Inflammatory macrophage (primary cell): ENCODE measurements at places on chromosomes 2 and 18.

- DNase-seq, result no peak
Observed at GRCh38 chr2:24132543-24132942, 9.3 kb downstream of the FAM228B start.

DNA sequence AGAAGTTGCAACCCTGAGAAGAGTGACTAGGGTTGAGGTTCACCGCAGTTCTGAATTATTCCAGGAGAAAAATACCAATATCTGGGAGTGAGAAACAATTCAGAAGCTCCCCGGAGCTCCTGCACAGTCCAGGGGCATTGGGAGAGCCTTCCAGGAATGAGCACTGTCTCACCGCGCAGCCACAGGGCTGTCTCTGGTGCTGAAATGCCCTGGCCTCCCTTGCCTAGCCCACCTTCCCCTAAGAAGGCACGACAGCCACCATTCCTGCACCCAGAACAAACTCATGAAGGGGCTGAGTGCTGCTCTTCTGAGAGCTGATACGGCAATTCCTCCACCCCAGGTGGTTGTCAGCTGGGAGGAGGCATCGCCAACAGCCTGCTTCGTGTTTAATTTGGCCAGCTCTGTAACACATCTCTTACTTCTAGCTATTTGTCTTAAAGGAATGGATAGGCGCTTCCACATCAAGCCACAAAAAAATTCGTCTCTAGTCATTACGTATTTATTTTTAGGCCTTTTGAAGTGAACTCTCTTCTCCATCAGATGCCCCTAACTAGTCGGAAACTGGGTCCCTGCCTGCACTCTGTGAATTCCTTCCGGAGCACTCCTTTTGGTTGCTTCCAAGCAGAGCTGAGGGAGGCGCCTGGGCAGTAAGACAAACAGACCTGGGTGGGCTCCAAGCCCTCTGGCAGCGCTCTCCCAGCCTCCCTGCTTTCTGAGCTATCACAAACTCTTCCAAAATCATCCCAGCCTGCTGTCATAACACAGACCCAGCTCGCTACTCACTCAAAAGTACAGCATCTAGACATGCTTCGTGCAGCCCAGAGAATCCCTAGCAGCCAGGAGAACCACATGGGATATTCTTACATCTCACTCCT lies 120.5 kb upstream of the CCDC68 start:
- DNase-seq, result no peak

- DNase-seq, result no peak
Observed at GRCh38 chr2:40240070-40240469, 211.8 kb downstream of the SLC8A1 start.

GRCh38 chr2:203030991-203031390 lies 16.3 kb downstream of the NBEAL1 start:
- no peak for DNase-seq

GRCh38 chr2:217756375-217757107 lies 246.3 kb downstream of the TNS1 start:
- DNase-seq, result peak; percentile 24

DNA sequence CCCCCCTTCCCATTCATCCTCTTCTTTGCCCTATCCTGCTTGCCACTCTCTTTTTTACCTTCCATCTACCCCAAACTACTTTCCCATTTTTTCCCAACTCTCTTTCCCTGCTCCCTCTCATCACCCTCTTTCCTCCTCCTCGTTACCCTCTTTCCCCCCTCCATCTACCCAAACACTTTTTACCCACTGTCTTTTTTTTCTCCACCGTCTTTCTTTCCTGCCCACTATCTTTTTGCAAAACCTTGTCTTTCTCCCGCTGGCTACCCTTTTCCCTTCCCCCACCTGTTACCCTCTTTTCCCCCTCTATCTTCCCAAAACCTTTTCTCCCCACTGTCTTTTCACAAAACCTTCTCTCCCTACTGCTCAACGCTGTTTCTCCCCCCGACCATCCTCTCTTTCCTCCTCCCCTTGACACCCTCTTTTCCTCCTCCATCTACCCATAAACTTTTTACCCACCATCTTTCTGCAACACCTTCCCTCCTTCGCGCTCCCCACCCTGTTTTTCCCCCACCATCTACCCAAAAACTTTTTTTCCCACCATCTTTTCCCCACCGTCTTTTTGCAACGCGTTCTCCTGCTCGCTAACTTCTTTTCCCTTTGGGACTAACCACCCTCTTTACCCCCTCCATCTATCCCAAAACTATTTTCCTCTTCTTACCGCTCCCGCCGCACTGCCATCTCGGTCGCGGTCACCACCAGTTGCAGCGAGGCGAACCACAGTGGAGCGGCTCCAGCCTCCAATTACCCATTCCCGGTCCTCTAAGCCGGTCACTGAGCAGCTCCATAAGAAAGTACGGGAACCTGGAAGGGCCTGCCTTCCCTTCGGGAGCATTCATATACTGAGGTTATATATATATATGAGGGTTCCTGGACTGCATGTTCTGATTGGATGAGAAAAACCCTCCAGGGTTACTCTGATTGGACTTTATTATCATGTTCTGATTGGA lies 15.0 kb downstream of the CCDC74A start:
- DNase-seq, result no peak

DNA sequence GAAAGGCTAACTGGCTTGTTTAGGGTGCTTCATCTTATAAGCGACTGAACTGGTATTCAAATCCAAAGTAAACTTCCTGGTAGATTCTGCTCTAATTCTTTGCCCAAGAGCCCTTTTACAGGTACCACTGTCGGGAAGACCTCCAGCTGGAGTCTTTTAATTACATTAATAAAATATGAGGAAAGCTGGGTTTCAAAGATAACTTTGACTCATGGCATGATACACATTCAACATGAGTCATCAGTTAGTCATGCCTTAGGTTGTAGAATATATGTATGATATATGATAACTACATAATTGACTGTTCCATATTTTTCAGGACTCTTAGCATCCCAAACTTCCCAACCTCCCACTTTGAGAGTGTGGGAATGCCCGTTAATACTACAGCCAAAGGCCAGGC lies 32.3 kb downstream of the ZCCHC2 start:
- no peak for DNase-seq

- peak; percentile 89 for DNase-seq
Observed at GRCh38 chr2:169082995-169083394, 13.6 kb downstream of the DHRS9 start.

GRCh38 chr18:79356435-79356834 lies 39.3 kb upstream of the NFATC1 start:
- no peak for DNase-seq

DNA sequence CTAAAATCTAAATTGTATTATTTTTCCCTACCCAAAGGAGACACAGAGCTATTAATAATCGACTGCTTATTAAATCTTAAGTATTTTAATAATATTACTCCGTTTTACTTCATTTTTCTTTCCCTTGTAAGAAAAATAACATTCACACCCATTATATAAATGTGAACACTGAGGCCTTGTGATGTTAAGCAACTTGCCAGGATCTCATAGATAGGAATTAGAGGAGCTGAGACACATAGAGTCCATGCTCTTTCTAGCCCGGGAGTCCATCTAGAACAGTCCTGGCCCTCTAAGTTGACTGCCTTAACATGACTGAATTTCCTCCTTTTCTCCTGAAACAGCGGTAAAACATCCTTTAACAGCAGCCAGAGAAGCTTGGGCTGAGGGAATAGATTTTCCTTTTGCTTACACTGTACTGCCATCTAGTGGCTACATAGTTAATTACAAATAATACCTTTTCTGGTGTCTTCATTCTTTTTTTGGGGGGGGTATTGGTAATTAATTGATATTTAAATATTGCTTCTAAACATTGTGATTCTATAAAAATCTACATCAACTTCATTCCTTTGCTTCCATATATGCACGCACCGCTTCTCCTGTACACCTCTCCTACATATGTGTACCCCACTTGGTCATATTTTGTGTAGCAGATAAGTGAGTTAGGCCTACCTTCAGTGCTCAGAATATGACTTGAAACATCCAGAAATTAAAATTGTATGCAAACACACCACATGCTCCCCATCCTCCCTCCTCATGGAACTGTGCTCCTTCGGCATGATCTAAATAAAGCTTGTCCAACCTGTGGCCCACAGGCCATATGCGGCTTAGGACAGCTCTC lies 125.8 kb upstream of the HNMT start:
- DNase-seq, result peak; percentile 31

- DNase-seq, result peak; percentile 97
Observed at GRCh38 chr2:12456293-12457106, 260.2 kb upstream of the TRIB2 start.

DNA sequence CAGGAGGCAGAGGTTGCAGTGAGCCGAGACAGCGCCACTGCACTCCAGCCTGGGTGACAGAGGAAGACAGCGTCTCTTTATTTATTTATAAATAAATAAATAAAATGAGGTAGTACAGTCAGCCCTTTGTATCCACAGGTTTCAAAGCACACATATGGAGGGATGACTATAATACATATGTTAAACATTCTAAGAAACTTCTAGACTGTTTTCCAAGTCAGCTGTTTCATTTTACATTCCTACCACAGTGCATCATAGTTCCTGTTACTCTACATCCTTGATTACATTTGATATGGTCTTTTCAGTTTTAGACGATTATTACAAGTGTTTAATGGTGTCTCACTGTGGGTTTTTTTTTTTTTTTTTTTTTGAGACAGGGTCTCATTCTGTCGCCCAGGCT lies 157.6 kb downstream of the ATAD2B start:
- DNase-seq, result no peak

DNA sequence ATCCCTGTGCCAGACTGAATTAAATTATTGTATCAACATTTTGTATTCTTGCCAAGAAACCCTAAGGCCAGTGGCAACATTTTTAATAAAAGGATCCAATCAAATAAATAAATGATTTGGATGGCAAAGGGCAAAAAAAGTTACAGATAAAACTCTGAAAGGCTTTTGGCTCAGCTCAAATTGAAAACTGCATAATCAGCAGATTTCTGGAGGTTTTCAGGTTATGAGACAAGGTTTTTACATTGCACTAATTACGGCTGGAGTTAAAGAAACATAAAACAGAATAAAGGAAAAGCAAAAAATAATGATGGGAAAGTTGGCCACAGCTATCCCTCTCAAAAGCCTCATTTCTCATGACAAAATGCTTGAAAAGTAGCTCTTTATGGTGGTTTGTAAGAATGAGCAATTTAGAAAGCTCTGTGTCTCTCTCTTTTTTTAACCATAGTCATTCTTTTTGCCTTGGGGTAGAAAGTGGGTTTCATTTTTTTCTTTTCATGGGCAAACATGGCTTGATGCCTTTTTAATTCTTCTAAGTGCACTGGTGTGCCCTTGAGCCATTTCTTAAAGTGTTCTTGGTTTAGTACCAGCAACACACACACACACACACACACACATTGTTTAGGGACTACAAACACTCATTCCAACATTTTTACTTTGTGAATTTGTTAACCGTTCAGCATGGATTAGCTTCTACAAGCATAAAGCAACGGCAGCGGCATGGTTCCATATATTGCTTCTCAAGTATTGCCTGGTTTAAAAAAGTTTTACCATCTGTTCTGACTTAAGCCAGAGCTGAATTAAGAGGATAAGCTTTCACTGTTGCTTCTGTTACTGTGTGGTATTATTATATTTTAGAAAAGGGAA lies 747.1 kb upstream of the FSHR start:
- no peak for DNase-seq

GRCh38 chr2:195411219-195411687 lies 245.8 kb upstream of the SLC39A10 start:
- DNase-seq, result no peak

- DNase-seq, result no peak
Observed at GRCh38 chr2:37325625-37326071, 1.0 kb upstream of the PRKD3 start.

GRCh38 chr2:207499114-207499513 lies 30.6 kb upstream of the CREB1 start:
- DNase-seq, result peak; percentile 27

DNA sequence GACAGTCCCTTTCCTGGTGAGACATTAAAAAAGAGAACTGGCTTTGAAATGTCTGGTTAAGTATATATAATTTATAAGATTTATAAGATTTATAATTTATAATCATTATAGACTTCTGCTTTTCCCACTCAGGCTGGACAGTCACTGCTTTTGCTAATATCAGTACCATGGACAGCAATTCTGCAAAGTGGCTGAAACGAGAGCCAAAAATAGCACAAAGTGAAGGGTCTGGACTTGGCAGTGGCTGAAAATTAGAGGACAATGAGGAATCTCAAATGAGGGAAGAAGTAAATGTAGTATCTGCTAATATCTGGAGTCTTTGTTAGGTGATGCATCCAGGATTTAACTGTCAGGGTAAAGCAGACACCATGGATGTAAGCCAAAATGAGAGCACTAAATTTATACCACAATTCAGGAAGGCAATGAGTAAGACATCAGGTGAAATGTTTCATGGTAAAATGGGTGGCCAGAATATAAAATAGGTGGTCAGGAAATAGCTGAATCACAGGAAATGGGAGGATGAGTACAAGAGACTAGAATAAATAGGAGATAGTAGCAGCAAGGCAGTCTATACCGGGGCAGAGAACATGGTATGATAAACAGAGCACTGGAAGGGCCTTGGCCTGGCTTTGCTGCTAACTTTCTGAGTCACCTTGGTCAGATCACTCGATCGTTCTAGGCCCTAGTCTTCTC lies 39.6 kb upstream of the BOD1L2 start:
- peak; percentile 24 for DNase-seq

DNA sequence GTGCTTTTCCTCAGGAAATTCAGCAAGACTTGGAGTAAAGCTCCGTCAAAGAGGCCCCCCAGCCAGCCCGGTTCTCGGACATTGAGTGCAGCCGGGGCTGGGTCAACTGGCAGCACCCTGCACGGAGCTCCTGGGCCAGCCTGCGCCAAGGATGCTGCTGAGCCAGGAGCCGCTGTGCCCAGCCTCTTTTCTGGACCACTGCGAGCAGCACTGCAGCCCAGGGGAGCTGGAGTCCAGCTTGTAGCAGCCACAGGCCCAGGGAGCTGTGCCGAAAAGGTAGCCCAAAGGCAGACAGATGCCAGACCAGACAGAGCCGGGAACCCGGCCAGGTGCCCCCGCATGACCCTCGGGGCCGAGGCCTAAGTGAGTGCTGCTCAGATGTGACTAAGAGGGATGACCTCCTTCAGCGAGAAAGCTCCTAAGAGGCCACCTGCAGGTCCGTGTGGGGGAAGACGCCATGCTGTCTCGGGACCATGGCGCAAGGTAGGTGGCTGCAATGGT lies 7.3 kb downstream of the CLHC1 start:
- no peak for DNase-seq

DNA sequence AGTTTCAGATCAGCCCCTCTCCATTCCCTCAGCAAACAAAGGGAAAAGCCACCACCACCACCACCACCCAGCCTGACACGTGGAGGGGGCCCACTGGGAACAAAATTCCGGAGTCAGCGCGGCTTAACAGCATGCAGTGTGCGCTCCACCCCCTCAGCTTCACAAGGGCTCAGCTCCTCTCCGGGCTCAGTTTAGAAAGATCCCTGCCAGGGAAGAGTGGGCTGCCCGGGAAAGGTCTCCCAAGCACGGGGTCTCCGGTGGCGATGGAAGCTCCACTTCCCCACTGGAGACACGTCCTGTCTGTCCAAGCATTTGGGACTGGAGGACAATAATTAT lies 55.7 kb downstream of the SNORC start:
- DNase-seq, result no peak

- DNase-seq, result no peak
Observed at GRCh38 chr2:239322416-239323086, 78.3 kb downstream of the HDAC4 start.

DNA sequence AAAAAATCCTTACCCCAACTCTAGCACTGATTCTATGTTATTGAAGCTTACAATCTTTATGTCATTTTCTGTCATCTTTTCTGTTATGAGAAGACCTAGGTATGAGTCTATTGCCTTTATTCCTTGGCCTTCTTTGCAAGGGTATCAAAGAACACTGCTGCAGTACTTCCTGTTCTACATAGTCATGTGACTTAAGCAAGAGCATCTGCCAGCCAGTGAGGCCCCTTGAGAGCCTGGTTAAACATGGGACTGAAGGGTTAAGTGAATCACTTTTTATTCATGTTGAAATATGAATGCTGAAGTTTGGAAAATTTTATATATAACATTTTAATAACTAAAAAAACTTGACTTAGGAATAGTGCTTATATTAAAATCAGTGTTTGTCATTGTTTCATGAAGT lies 844 bp upstream of the CPS1 start:
- DNase-seq, result no peak
